ENCODE measurements at places on chromosomes 7 and 10.

DNA sequence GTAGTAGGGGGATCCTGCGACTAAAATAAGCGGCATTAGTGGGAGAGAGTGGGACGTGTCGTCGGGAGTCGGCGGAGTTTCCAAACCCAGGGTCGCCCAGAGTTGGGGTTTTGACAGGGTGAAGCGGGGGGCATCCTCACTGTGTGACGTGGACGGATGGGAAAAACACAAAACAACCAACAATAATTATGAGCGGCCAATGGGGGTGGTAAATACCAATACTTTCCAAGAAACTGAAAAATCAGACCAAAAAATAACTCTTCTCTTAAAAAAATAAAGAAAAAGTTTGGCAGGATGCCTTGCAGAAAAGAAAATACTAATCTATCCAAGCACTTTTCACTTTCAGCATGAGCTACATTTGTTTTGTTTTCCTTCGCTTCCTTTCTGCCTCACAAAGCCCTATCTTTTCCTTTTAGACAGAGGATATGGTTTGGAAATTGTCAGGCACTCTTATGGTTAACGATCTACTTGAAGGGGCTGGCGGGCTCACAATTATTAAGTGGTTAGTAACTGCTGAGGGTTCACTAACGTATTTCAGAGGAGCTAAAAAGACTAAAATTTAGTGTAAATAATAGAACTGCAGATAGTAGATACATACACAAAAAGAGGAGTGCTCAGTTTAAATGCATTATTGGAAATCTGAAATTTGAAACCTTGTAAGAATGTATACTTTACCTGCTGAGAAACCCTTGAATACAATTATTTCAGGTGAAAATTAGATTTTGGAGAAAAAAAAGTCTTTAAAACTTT lies 802 bp upstream of the CDK6 start:
- DNase-seq = no peak

DNA sequence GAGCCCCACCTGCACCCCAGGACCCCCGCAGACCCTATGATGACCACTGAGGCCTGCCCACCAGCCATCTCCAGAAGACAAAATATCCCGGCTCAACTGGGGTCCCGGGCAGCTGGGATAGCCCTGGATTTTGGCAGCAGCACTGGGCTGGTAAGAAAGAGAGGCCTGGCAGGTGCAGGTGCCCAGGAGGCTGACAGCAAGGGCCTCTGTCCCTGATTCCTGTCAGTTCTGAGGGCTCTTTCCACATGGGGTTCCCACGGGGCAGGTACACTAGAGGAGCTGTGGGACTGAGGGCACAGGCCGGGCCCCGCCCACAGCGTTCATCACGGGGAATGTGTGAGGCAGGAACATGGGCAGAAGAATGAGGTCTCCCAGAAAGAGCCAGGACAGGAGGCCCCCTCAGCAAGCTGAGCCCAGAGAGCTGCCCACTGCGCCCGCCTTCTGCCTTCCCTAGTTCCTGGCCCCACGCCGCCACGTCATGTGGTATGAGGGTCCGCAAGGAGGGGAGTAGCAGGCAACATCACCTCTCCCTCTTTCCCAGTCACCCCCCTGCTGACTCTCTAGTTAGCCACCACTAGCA lies 12.8 kb upstream of the NDST2 start:
- no peak for DNase-seq

DNA sequence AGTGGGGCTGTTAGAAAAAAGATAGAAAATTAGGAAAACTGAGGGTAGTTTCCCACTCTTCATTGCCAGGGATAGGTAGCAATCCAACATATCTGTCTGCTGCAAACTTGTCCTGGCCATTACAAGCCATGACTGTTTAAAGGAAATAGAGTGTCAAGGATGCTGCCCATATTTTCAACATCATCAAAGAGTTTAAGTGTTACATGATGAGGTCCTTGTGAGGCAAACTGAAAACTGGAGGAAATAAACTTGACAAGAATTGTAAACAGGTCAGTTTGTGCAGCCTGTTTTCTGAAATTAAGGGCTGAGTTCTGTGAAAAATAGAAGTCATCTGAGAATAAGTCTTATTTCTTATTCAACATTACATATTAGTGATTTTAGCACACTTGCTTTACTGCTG lies 78.0 kb downstream of the VWDE start:
- no peak for DNase-seq

DNA sequence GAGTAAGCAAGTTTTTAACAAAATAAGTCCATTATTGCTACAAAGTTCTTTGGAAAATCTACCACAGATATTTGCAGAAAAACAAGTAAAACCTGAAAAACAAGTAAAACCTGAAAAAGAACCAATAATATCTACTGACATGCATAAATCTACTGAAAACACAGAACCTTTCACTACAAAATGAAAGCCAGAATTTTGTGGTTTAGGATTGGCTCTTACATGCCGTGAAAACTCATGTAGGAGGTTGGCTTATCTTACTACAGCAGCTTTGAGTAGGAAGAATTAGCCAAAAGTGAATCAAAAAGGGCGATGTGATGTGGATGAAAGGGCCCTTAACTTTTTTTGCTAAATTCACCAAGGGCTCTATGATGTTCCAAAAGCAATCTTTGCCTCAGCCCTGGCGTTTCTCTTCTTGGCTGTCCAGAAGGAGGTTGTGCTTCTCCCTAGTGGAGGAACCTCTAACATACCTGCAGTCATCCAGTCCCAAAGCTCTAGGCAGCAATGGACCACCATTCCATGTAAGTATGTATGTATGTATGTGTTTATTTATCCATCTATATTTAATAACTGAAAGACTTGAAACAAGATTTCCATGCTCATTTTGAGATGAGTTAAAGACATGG lies 93.5 kb upstream of the ZNF804B start:
- DNase-seq = no peak

GRCh38 chr7:120505770-120506169 lies 232.8 kb downstream of the KCND2 start:
- DNase-seq = no peak

GRCh38 chr7:121303422-121304101 lies 25.2 kb upstream of the WNT16 start:
- no peak for DNase-seq

GRCh38 chr10:94496010-94496409 lies 49.6 kb upstream of the HELLS start:
- DNase-seq = no peak

All from glutamatergic neuron (in vitro differentiated cells).